ENCODE measurements at places on chromosomes 3 and 15.

DNA sequence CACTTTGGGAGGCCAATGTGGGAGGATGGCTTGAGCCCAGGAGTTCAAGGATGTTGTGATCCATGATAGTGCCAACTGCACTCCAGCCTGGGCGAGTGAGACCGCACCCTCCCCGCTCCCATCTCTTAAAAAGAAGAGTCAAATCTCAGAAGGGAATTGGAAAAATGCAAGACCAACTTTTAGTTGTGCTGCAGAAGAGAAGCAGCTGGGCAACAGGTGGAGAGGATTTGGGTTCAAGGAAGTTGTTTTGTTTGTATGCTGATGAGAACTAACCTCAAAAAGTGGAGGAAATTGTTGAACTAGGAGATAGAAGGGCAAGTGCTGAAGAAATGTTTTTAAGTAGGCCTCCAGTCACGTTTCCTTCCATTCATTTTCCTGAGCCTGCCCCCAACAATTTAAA is 12.8 kb upstream of the PDCD7 start:
- DNase-seq: no peak

DNA sequence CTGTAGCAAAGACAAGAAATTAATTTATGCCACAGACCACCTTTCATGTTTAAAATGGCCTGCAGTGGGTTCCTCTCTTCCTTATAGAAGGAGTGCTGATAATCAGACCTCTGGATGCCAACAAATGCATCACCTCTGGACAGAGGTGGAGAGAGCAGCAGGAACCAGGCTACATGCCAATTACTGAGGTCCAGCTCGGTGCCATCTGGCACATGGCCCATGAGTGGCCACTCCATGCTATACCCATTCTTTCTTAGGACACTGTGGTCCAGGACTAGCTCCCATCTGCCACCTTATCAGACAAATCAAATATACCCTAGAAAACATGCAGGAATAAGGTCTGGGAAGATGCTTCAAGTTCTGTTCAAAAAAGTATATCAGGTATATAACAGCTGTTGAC is 60.7 kb downstream of the TBC1D2B start:
- no peak for DNase-seq

DNA sequence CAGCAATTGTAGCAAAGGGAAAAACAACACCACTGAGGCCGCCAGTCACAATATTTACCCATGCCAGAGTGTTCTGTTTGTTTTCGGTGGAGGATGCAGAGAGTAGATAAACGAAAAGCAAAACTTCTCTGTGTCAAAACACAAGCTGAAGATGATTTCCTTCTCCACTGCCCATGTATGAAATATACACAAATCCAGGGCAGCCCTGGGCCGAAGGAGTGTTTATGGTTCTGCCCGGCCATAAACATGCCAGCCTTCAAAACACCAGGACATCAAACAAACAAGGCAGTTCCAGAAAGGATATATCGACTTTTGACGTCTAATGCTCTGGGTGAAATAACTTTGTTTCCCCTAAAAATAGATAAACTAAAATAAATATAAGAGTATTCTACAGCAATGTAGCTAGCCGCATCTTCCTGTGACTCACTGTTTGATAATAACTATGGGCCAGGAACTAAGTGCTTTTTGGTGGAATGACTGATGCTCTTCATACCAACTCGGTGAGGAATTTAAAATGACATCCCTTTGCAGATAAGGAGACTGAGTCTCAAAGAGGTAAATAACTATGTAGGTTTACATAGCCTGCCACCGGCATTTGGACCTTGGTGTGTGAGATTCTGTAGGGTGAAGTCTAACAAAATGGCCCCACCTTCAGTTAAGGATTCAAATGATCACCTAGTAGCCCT is 82.8 kb downstream of the MAGI1 start:
- DNase-seq: no peak

DNA sequence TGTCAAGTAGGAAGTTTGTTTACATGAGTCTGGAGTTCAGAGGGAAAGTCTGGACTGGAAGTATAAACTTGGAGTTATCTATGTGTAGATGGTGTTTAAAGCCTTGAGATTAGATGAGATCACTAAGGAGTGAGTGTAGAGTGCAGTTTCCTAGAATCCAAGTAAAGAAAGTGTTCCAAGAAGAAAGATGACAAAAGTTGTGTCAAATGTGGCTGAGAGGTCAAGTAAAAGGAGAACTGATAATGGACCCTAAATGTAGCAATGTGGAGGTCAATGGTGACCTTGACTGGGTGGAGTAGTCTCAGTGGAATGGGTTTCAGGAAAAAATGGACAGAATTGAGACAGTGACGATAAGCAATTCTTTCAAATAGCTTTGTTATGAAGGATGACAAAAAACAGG is 39.9 kb upstream of the ULK4 start:
- no peak for DNase-seq

DNA sequence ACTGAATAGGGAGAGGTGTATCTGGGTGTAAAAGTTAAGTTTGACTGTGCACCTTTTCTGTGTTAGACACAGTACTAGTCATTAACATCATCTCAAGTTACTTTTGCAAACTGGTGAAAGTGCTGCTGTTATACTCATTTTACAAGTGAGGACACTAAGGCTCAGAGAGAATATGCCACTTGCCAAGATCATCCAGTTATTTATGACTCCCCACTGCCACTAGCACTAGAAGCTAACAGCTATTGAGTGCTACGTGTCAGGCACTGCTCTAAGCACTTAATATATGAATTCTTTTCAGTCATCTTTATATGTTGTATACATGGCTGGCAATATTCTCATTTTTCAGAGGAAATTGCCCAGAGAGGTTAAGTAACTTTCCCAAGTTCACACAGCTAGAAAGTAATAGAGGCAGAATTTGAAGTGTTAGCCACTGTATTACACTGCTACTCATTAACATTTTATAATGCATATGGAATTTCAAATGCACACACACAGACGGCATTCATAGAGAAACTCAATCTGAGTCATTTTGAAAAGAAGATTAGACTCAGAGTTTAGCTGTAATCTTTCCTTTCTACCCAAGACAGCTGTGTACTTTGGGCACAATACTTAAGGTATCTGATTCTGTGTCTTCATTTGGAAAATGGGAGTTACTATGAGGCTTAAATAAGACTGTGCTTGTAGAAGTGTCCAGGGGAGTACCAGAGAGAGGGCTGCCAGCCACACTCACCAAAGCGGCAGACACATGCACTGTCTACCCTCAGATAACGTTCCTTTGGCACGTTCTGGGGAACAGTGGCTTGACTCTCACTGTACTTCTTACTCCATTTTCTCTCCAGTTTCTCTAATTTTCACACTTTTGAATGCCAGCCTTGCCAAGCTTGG is 1.3 kb upstream of the MASP1 start:
- no peak for DNase-seq

DNA sequence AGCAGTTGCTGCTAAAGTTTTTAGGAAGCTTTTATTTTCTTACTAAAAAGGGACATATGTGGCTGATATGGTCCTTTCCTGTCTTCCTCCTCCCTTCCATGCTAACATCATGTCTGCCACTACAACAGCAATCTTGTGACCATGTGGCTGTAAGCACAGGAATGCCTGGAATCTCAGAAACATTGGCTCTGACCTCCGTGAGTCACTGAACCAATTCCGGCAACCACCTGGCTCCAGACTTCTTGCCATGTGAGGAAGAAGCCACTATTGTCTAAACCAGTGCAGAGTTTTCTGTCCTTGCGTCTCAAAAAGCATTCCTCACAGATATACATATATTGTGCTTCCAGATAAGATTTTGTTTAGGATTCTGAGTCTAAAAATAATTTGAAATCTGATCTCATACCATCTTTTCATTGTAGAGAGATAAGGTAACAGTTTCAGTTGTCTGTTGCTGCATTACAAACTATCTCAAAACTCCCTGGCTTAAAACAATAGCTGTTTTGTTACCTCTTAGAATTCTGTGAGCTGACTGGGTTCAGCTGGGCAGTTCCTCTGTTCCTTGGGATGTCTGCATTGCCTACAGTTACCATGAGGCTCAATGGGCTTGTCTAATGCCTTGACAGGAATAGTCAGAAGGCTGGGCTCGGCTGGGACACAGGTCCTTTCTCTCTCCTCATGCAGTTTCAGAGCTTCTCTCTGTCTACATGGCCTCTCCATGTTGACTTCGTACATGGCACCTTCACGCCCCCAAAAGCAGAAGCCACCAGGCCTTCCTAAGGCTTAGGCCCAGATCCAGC is 77.3 kb upstream of the MAGI1 start:
- DNase-seq: no peak

- DNase-seq: no peak
Observed at GRCh38 chr3:182568261-182568660, 225.0 kb upstream of the ATP11B start.

- DNase-seq: no peak
Observed at GRCh38 chr3:170564664-170565063, 21.2 kb downstream of the SLC7A14 start.

- DNase-seq: peak; percentile 57
Observed at GRCh38 chr15:101641129-101641764, 10.9 kb downstream of the TM2D3 start.

- DNase-seq: no peak
Observed at GRCh38 chr15:75112278-75112847, 89.0 kb downstream of the PPCDC start.

DNA sequence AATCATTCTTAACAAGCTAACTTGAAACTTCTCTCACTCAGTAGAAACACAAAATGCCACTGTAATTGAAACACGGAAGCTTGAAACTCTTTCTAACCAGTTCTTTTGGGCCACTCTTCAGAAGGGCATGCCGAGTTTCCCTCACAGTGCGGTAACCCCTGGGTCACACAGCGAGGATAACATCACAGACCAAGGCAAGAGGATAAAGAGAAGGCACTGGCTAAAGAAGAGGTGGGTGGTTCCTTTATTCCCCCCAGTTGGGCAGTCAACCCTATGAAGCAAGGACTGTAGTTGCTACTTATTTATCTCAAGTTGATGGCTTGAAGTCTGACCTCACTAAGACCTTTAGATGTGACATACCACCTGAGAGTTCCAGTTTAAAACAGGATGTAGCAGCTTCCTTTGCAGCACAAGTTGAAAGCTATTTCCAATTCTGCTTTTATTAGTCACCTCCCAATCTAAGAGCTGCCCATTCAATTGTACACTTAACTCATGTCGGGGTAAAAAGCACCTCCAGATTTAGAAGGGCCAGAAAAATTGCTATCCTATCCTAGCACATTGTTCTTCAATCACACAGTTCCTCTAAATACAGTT is 272.4 kb downstream of the TIGIT start:
- DNase-seq: no peak

GRCh38 chr3:58683001-58683458 is 16.5 kb upstream of the FAM3D start:
- DNase-seq: no peak

DNA sequence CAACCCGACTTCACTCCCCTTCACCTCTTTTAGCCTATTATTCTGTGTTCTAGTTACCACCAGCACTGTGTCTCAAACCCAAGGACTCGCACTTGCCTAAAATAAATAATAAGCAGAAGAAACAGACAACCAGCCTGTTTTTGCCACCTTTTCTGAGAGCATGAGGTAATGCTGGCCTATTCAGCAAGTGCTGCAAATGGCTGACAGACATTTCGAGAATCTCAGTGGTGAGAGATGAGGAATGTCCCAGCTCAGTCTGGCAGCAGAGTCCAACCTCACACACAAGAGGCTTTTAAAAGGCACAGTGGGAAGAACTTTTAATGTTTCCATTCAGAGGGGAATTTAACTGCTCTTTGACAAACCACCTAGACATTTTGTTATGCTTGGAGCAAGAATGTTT is 143.3 kb upstream of the GMNC start:
- DNase-seq: no peak

- no peak for DNase-seq
Observed at GRCh38 chr3:38157595-38157994, 7.7 kb upstream of the OXSR1 start.

- DNase-seq: no peak
Observed at GRCh38 chr3:27877061-27878013, 155.2 kb upstream of the EOMES start.

DNA sequence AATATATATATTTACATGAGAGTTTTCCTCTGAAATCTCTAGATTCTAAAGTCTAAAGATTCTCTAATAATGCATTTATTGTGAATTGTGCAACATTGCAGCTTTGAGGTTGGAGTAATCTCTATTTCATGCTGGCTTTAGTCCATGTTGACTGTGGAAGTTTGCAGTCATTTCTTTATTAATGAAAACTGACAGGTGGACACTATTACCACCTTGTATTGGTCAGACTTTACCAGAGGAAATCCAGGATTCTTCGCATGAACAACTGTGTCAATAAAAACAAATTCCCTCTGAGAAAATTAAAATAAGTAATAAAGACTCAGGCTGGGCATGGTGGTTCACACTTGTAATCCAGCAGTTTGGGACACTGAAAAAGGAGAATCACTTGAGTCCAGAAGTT is 274.1 kb downstream of the SHQ1 start:
- no peak for DNase-seq

DNA sequence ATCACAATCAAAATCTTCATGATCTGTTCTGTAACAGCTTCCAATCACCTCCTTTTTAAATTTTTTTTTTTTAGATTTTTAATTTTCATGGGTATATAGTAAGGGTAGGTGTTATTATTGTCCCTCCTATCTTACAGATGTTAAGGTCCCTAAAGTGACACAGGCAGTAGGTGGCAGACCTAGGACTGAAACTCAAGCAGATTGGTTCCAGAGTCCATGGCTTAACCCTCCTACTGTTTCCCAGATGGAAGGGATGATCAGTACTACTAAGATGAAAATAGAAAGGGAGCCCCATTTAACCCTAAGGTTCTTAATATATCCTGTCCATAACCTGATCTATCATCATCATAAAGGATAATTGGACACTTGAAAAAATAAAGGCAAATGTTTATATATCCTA is 57.1 kb downstream of the CHAC1 start:
- DNase-seq: no peak

DNA sequence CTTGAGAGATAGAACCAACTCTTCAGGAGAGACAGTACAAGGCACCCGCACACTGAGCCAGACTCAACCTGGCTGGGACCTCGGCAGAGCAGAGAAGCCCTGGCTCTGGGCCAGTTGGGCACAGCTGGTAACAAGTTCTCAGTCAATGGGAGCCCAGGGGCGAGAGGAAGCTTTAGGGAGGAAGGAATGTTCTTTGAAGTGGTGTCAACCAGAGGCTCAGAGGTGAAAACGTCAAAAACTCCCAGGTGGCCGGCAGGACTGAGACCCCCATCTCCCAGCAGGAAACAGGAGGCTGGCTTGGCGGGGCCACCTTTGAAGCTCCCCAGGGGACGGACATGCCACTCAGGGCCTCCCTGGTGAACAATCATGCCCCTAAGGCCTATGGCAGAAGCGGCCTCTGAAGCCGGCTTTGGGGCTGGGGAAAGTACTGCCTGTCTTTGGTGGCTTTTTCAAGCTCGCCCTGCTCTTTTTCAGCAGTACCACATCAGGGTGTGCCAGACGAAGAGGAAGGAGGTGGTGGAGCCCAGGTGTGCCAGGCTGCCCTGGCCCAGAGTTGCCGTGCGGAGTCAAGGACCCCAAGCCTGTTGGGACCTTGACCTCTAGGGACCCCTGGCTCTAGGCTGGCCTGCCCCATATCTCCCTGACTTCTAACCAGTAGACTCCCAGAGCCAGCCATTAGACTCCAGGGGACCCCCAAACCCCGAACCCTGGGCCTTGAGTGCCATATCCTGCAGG is 16.7 kb upstream of the TBC1D21 start:
- DNase-seq: no peak

GRCh38 chr3:70982700-70983140 is 600.8 kb downstream of the FOXP1 start:
- DNase-seq: no peak
